ENCODE measurements at places on chromosomes 2 and 18. TPM values are rescaled to one million over a fixed set of nuclear protein-coding genes. Genes with fewer than 3 reads are reported as not detected.

GRCh38 chr2:26978061-26978596, 7.7 kb downstream of the MAPRE3 start:
- DNase-seq = no peak

GRCh38 chr18:9806905-9807304, 78.9 kb upstream of the TXNDC2 start:
- no peak for DNase-seq

GRCh38 chr2:180124273-180125139, 117.4 kb upstream of the CWC22 start:
- peak; percentile 60 for DNase-seq

GRCh38 chr2:20352581-20353216, 2.1 kb upstream of the PUM2 start:
- no peak for DNase-seq

GRCh38 chr18:4270016-4270415, 185.1 kb downstream of the DLGAP1 start:
- DNase-seq = no peak

- peak; percentile 70 for DNase-seq
Measured at GRCh38 chr2:166539340-166540162, 45.5 kb upstream of the SCN7A start.

DNA sequence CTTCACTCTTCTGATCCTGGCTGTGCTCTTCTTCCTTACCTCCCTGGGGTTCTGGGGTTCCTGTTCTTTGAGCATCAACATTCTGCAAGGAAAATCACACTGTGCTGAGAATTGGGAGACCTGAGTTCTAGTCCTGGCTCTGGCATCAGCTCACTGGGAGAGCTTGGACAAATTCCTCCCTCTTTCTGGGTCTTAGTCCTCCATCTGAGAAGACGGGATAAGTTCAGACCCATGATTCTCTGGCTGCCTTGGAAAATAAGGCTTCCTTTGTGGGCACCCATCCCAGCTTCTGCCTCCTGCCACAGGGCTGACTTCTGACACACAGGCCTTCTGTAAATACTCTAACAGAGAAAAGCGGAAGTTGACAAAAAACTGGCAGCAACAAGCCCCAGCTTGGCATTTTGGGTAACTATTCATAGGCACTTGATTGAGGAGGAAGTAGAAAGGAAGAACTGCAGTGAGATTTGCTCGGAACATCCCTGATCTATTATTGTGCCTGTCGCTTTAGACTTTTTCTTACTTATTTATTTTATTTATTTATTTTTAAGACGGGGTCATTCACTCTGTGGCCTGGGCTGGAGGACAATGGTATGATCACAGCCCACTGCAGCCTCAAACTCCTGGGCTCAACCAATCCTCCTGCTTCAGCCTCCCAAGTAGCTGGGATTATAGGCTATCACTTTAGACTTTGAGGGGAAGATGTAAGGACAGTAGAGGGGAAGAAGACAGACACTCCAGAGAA, 7.9 kb downstream of the PCBP1 start:
- no peak for DNase-seq

- no peak for DNase-seq
Measured at GRCh38 chr2:128640166-128640844, 321.6 kb upstream of the HS6ST1 start.

- DNase-seq = no peak
Measured at GRCh38 chr2:14324308-14324707, 308.2 kb upstream of the LRATD1 start.

DNA sequence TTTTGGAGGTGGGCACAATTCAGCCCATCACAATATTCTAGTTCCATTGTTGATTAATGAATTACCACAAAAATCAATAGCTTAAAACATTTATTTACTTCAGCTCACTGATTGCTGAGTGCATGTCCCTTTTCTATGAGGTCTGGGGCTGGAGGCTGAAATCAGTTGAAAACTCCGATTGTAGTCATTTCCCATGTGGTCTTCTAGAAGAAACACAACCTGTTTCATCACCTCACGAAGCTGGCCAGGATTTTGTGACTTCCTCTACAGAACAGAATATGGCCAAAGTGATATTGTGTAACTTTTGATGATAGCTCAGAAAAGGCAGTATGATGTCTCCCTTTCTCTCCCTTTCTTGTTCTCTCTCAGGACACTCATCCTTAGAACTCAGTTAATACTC, 44.1 kb upstream of the CYRIA start:
- no peak for DNase-seq

DNA sequence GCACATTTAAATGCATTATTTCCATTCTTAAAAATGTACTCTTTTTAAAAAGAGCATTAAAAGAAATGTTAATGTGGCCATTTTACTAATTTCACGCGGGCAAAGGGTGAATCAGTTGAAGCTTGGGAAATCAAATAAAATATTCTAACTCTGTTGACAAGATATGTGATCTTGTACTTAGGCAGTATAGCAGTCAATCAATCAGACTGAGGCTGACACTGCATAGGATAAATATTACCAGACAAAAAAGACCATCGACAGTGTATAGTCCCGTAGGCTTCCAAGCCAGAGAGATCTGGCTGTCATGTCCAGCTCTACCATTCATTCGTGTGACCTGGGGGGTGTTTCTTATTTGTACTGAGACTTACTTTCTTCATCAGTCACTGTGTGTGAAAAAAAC, 39.8 kb upstream of the CCDC68 start:
- no peak for DNase-seq

DNA sequence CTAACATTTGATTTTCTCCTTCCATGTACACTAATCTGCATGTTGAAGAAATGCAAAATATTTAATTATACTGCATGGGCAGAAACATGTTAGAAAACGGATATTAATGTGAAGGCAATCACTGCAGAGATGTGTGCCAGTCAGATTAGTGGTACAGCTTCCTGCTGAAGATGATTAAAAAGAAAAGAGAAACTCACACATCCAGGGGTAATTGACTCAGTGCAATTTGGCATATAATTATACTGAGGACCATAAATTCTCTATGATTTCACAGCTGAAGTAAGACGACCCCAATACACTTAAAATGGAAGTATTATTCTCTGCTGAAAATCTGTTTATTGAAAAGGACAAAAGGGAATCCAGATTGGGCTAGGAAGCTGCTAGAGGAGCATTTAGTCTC, 243.4 kb downstream of the TGIF1 start:
- DNase-seq = no peak

DNA sequence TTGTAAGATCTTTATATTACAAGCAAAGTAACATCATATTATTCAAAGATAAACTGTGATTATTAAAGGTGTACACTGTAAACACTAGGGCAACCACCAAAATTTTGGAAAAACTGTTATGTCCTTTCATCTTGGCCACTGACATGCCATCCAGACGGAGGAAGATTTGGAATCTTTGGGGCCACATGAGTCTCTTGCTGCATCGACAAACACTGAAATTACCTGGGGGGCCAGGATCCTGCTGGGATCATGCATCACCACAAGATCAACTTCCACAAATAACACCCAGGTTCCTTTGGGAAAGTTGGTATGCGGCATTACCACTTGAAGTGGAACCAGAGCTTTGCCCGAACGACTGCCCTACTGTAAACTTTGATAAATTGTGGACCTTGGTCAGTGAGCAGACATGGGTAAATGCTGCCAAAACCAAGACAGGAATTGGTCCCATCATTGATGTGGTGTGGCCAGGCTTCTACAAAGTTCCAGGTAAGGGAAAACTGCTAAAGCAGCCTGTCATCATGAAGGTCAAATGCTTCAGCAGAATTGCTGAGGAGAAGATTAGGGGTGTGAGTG, 110.6 kb upstream of the UXS1 start:
- DNase-seq = no peak

- DNase-seq = peak; percentile 60
Measured at GRCh38 chr2:8676921-8677645, 4.8 kb upstream of the ID2 start.

DNA sequence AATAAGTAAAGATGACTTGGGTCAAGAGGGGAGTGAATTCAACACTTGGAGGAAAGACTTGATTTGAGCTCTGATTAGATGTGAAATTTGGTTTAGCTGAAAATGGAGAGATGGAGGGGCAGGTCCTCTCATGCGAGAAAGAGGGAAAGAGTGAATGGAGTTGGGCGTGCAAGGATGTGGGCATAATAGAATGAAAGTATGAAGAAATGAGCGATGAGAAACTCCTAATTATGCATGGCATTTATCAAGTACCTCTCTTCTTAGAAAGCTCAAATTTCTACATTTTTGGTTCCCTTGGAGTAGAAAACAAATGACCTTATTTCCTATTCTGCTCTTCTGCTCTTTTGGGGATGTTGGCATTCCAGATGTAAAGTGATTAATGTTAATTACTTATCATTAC, 161.5 kb downstream of the PHLPP1 start:
- no peak for DNase-seq

Gene TWIST2
- 32.3 TPM for total RNA-seq

Gene ZNG1B
- 30.7 TPM for total RNA-seq

Gene UCN
- total RNA-seq = 4.1 TPM

Gene EFEMP1
- total RNA-seq = 12.3 TPM

Gene EMX1
- 0.34 TPM for total RNA-seq

Gene NCKAP5
- 3.7 TPM for total RNA-seq

Gene CAVIN2
- 177 TPM for total RNA-seq

Gene MPP4
- total RNA-seq = 6.8 TPM

Gene MTLN
- 123 TPM for total RNA-seq

Gene ATP6V1B1
- not detected for total RNA-seq
